ENCODE measurements at places on chromosomes 1 and 21.

DNA sequence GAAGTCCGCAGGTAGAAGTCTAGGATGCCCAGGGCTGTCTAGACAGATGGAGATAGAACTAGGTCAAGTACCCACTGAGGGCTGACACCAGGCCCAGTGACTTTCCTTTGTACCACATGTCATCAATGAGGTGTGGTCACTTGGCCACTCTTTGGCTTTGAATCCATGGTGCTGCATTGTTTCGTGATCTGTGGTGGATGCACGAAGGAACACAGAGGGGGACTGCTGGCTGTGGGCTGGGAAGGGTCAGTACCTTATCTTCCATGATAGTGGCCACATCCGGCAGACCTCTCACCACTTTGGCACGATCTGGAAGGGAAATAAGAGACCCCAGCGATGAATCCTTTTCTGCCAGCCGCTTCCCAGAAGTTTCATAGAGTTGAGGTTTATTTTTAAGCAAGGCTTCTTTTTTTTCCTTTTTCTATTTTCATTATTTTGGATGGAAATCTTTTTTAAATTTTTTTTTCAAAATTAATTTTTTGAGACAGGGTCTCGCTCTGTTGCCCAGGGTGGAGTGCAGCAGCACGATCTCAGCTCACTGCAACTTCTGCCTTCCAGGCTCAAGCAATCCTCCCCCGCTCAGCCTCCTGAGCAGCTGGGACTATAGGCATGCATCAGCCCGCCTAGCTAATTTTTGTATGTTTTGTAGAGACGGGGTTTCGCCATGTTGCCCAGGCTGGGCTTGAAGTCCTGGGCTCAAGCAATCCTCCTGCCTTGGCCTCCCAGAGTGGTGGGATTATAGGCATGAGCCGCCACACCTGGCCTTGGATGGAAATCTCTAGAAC lies 53.1 kb downstream of the MYOM3 start:
- no peak for DNase-seq

DNA sequence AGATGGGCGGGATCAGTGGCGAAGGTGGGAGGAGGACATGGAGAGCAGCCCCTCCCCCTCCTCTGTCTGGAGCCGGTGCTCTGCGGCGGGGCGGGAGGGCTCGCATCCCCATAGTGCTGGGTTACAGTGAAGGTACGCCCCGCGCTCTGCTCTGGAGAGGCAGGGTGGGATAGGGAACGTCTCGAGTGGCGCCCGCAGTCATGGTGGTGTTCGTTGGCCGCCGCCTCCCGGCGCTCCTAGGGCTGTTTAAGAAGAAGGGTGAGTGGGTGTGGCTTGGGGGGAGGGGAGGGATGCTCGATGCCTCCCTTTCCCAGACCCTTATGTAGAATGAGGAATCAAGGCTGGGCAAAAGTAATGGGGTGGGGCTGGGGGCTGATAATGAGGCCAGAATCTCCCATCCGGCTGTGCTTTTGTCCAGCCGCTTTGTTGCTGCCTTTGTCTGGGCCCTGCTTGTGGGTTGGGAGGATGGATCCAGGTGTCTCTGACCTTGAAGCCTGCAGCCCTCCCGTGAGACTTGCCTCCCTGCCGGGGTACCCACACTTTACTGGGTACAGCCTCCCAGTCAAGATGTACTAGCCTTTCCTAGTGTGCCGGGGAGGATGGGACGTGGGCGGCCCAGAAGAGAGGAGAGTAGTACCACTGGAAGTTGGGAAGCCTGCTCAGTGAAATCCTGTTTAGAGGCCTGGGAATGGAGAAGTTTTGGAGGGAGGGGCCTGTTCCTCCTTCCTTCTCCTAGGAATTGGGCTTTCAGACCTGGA lies 51.4 kb downstream of the YARS1 start:
- DNase-seq, result no peak

- DNase-seq, result no peak
These were observed 83.5 kb downstream of the BEND5 start for GRCh38 chr1:48693180-48693579.

- no peak for DNase-seq
These were observed 463 bp upstream of the VAMP3 start for GRCh38 chr1:7770669-7770996.

- DNase-seq, result no peak
These were observed 16.0 kb downstream of the IFFO2 start for GRCh38 chr1:18940303-18941020.

- no peak for DNase-seq
These were observed 2.7 kb downstream of the PDE9A start for GRCh38 chr21:42655796-42656770.

DNA sequence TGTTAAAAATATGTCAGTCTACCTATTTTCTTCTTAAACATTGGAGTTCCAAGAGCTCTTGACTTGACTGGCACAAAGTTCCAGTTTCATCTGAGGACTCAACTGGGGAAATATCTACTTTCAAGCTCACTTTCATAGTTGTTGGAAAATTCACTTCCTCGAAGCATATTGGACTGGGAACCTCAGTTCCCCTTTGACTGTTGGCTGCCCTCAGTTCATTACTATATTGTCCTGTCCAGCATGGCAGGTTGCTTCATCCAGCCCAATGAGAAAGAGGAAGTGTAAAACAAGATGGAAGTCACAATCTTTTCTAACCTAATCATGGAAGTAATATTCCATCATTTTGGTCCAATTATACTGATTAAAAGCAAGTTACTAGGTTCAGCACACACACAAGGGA lies 54.3 kb downstream of the ZNF697 start:
- no peak for DNase-seq

DNA sequence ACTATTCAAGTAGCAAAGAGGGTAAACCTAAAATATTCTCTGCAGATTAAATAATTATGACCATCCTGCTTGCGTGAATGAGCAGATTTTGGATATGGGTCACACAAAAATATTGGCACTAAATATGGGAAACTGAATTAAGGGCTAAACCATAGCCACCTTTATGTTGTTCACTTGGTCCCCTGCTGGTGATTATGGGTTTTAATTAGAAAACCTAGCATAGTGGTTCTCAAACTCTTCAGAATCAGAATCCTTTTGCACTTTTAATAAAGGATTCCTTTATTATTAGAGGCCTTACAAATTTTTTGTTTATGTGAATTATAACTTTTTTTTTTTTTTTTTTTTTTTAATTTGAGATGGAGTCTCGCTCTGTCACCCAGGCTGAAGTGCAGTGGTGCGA lies 38.5 kb upstream of the ZNHIT6 start:
- no peak for DNase-seq

DNA sequence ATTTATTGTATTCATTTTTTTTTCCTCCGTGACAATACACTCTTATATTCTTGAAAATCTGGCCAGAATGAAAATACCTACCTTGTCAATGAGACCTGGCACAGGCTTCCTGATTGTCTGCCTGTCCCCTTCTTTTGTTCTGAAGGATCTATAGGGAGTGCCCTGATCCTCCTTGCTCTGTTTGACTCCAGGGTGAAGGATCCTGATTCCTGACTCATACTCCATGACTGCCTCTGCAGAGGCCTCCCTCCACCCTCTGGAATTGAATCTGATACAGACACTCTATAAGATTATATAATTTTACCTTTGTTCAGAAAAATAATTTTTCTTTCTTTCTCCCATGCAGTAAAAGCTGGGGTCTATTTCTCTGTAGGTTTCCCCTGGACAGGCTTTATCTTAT lies 116.2 kb downstream of the HMCN1 start:
- no peak for DNase-seq

Measured in muscle of back (tissue), 13 donors.